ENCODE measurements at places on chromosomes 5 and 9.

- DNase-seq, result no peak
Measured at GRCh38 chr9:35716230-35716629, 15.8 kb downstream of the TLN1 start.

DNA sequence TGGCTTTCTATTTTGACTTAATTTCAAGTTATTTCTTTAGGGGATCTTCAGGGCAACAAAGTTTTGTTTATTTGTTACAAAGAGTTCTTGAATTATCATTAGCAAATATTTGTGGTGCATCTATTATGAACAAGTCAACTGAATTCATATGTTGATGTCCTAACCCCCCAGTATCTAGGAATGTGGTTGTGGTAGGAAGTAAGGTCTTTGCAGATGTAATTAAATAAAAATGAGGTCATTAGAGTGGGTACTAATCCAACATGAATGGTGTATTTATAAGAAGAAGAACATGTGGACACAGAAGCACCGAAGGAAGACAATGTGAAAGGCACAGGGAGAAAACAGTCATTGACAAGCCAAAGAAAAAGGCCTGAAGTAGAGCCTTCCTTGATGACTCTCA, 474.0 kb upstream of the DAB2 start:
- no peak for DNase-seq

DNA sequence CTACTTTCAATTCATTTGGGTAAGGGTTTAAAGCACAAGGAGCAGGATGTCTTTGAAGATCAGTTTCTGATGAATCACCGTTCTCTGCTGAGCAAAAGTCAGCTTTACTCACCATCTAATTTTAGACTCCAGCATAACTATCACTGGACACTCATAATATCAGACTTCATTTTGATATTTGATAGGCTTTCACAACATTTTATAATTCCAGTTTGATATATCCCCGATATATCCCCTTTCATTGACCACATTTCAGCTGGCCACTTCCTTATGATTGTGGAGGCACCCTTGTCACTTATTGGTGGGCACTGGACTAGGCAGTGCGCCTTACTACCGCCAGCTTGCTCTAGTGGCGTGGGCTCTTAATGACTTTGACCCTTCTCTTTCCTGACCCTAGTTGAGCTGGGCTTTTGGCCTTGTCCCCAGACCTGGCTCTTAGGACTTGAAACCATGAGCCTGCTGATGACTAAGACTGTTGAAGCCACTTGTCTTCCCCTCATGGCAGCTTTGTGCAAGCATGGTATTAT, 46.8 kb downstream of the CYSTM1 start:
- peak; percentile 52 for DNase-seq

GRCh38 chr5:1639757-1640156, 116.0 kb upstream of the LPCAT1 start:
- DNase-seq, result no peak

- no peak for DNase-seq
Measured at GRCh38 chr5:1668141-1668721, 131.4 kb downstream of the MRPL36 start.

DNA sequence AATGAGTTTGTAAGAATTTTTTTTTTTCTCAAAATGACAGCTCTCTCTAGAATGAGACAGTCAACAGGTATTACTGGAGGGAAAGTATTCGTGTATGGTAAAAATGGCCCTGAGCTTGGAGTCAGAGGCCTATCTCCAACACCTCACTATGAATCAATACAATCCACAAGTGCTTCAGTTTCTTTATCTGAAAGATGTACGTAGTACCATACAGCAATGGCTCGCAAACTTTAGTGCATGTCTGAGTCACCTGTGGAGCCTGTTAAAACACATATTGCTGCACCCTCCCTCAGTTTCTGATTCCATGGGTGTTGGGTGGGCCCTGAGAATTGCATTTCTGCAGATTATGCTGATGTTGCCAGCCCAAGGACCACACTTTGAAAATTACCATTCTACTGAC, 44.6 kb downstream of the DMRT2 start:
- DNase-seq, result no peak

- no peak for DNase-seq
Measured at GRCh38 chr5:937151-937924, 44.7 kb downstream of the TRIP13 start.

DNA sequence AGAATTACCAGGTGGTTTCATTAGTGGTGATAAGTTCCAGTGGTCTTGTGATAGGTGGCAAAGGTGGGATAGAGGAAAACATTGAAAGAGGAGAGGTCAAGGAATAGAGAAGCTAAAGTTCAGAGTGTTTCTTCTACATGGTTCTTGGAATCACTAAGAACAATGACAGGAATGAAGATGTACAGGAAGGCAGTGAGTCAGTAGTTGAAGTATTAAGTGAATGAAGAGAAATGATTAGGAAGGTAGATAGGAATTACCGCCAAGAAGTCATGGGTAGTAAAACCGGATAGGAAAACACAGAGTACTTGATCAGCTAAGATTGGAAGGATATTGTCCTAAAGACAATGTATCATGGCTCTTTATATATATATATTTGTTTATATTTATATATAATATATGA, 37.9 kb upstream of the RASA1 start:
- DNase-seq, result no peak

DNA sequence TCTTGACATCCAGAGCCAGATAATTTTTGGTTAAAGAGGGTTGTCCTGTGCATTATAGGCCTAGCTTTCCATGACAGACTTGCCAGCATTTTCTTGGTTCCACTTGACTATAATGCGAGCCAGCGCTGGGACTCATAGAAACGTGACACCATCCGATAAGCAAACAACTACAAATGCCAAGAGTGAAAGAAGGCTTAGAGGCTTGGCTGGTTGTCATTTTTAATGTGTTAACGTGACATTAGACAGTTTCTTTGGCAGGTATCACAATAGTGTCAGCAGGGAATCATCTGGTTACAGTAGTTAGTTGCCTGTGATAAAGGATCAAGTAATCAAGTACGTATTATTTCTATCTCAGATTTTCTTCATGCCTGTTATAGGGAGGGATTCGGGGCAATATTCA, 20.0 kb upstream of the LIFR start:
- no peak for DNase-seq

GRCh38 chr5:65263321-65263720, 218.4 kb downstream of the ADAMTS6 start:
- DNase-seq, result no peak

DNA sequence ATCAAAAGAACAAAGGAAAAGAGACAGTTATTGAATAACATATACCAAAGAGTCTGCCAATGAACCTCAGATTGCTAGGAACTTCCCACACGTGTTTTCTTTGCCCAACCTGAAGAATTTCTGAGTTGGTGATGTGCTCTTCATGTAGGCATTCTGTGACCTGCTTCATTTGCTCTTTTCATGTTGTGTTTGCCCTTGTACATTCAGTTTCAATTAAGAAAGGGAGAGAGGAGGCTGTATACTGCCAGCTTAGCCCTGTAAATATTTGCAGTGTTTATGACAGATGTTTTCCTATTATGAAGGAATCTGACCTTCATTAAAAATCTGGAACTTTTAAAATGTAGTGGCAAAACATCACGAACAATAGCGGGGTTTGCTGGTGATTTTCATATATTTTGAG, 168.5 kb downstream of the GAS1 start:
- DNase-seq, result no peak

- DNase-seq, result no peak
Measured at GRCh38 chr9:12666813-12667212, 26.4 kb upstream of the TYRP1 start.

DNA sequence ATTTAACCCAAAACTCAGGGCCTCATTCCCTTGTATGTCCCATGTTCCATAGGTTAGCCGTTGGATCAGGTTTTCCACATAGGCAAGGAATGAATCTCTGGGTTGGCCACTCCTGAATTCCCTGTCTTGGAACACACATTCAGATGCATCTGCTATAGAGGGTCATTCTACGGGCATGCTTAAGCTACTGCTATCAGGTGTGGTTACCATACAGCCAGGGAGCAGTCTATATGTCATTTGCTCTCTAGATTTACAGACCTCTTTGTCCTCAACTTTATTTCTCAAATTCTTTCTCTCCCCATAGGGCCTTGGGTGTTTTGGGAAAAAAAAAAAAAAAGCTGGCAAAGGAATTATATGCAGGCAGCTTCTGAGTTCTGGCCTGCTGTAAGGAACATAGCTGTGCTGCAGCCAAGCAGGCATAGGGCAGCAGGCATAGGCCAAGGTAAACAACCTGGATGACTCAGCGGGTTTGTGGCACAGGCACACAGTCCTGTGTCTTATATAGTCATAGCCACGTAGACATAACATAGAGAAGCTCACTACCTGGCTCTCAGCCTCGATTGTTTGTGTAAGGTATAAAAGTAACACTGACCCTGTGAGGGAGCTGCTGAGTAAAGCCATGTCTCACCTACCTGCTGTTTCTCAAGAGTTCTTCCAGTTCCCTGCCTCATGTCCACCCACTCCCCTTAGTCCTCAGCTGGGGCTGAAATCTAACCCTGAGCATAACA, 141.5 kb downstream of the OSTF1 start:
- no peak for DNase-seq

DNA sequence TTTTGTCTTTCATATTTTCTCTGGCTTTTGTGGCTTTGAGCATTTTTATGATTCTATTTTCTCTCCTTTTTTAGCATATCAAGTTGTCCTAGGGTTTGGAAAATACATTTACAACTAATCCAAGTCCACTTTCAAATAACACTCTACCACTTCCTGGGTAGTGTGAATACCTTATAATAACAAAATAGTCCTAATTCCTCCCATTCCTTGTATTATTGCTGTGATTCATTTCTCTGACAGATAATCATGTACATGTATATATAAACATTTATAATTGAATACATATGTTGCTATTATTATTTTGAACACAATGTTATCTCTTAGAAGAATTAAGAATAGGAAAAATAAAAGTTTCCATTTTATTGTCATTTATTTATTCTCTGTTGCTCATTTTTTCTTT, 14.9 kb upstream of the ADAM19 start:
- no peak for DNase-seq

GRCh38 chr5:143229426-143229895, 174.0 kb downstream of the NR3C1 start:
- DNase-seq, result no peak

DNA sequence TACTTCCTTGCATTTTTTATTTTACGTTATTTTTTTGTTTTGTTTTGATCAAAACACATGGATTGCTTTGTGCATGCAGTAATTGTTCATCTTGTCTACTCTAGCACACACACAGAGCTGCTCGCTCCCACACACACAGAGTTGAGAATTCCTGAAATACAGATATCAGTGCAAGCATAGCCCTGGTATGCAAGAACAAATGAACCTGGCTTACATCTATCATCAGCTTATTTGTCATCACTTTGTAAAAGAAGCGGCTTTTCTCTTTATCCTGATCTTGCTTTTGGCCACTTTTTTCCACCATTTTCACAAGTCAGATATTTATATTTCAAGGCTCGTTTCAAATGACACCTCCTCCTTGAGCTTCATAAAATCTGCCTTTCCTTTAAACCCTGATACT, 1435.7 kb downstream of the MAT2B start:
- DNase-seq, result no peak

GRCh38 chr5:427415-428087, 15.4 kb upstream of the EXOC3 start:
- DNase-seq, result no peak

GRCh38 chr5:74673011-74673790, 11.8 kb upstream of the HEXB start:
- DNase-seq, result no peak

GRCh38 chr5:21049901-21050300, 1061.9 kb upstream of the CDH18 start:
- no peak for DNase-seq

DNA sequence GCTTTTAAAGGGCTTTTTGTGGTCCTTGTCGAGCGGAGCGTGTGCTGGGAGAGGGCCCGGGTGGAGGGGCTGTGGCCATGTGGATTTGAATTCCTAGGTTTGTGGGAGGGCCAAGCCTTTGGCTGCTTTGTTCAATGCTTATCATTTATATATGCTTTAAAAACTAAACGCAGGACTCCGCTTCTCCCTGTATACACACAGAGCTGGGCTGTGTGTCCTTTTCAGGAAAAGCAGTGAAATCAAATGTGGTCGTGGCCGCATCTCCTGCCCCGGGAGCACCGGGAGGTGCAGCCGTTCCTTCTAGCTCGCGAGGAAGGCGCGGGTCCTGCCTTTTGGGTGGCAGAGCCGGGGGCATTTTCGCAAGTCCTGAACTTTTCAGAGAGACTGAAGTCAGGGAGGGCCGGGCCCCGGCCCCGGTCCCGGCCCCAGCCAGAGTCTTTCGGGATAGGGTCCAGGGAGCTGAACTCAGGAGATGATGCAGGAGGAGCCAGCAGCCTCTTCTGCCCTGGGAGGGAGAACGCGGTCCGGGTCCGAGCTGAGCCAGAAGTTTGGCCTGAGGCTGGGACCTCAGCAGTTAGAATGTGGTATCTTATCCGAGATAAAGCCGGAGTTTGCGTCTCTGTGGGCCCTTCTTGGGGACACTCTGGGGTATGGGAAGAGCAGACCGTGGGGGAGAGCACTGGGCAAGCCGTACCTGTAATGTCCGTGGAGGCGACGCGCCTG, 158.8 kb downstream of the C9orf152 start:
- DNase-seq, result peak; percentile 22

DNA sequence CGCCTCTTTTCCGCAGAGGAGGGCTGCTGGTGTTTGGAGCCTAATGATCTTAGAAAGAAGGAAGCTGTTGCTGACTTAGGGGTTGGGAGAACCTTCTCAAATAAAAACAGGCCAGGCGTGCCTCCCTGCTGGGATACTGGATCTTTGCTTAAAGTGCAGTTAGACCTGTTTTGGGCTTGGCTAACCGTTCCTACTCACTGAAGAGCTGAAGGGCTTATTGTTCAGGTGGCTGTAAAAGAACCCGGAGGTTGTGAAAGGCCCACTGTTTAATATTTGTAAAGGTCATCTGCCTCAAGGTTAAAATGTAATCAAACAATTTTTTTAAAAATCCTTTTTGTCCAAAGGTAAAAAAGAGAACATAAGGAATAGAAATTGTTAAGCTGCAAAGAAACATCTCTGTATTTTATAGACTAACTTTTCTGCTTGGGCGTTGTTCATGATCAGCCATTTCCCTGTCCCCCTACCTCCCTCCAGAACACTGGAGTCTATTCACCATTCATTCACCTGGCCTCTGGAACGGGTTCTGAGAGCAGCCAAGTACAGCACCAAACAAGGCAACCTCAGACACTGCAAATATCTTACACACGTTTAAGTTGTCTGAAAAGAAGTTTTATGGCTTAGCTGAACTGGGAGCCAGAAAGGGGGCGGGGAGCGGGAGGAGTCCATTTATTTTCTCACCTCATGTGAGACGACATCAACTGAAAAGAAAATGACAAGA, 18.6 kb upstream of the MTMR12 start:
- no peak for DNase-seq

DNA sequence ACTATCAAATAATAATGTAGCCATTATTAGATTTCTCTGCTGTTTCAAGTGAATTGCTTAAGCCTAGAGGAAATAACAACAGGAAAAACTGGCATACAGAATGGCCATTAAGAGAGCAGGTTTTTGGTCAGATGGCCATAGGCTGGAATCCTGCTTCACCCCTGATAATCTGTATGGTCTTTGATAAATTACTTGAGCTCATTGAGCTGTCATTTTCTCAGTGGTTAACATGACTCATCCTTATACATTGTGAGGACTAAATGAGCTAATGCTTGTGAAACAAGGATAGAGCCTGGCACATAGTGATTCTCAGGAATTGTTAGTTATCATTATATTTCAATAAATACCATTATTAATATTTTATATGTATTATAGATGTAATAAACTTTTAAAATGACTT, 516.5 kb downstream of the KIF4B start:
- no peak for DNase-seq
